ENCODE measurements at places on chromosomes 6 and 20.

GRCh38 chr6:132413499-132413802 lies 12.2 kb upstream of the MOXD1 start:
- DNase-seq = no peak

DNA sequence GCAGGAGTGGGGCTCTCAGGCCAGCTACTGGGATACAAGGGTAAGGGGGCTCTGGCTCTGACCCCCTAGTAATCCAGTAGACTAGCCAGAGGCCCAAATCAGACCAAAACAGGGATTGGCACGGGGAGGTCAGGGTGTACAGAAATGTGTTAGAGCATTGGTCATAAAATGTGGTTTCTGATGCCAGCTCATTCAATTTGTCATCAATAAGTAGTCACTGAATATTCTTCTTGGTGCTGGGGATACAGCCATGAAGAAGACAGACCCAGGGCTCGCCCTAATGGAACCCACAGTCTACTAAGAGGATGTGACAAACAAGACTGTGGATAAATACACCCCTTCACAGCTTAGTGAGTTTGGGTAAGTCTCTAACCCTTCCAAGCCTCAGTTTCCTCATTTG lies 11.1 kb downstream of the MAP1LC3A start:
- no peak for DNase-seq

- DNase-seq = no peak
Observed at GRCh38 chr20:3203315-3204123, 963 bp downstream of the DDRGK1 start.

GRCh38 chr6:113496166-113496565 lies 361.0 kb upstream of the MARCKS start:
- no peak for DNase-seq

GRCh38 chr20:13025181-13025580 lies 16.4 kb downstream of the SPTLC3 start:
- no peak for DNase-seq

Measured in AG09309 (cell line).